ENCODE measurements at places on chromosomes 4 and X.

DNA sequence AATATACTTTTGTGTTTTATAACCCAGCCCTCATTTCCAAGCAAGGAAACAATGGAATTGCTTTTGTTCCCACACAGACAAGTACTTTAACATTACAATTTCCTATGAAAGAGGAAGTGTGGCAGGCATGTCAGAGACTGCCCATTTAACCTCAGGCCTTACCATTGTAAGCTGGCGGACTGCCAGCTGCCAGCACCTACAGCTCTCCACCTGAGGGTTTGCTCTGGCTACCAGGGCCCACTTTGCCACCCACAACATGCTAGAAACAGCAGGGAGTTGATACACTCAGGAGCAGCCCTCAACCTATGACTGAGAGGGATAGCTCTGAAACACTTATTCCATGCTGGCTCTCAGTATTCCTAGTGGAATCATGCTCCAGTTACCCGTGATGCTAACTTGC lies 152.3 kb upstream of the PRDX4 start:
- no peak for DNase-seq

DNA sequence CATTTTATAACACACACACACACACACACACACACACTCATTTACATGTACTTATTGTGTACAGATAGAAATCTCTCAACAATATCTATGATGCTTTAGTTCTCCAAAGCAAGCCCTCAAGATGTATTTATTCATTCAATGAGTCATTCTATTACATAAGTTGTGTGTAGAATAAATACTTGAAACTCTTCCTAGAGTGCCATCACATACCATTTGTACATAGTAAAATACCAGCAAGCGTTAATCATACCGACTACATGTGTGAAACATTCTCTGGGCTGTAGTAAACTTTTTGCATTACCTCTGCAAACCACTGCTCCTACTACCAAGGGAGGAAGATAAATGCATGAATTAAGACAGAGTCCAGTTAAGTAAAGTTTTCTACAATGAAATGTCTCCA lies 70.9 kb downstream of the EPHA5 start:
- no peak for DNase-seq

GRCh38 chr4:5800496-5800895 lies 89.5 kb downstream of the EVC start:
- no peak for DNase-seq

GRCh38 chr4:71729856-71730255 lies 54.0 kb downstream of the GC start:
- DNase-seq = no peak

DNA sequence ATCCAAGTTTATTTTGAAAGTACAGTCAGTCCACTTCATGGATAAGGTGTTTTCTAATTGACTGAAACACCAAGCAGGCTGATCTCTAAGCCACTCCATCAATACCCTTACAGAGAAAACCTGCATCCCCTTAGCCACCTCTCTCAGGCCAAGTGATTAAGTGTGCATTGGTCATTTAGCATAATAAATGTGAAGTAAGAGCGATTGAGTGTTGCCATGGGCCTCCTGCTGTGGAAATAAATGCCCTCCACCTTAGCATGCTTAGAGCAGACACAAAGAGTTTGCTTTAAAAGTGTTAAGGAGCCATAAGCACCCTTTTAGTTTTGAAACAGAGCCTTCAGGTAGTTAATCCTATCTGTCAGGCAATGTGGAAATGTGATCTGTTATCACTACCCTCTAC lies 386.5 kb downstream of the GPAT3 start:
- DNase-seq = no peak

- no peak for DNase-seq
These were observed 139.6 kb upstream of the PTCHD1 start for GRCh38 chrX:23194885-23195554.

- no peak for DNase-seq
These were observed 51.1 kb downstream of the TMEM156 start for GRCh38 chr4:38980903-38981676.

Data from head of caudate nucleus (tissue), 42 donors.